ENCODE measurements at places on chromosomes 12 and 14.

DNA sequence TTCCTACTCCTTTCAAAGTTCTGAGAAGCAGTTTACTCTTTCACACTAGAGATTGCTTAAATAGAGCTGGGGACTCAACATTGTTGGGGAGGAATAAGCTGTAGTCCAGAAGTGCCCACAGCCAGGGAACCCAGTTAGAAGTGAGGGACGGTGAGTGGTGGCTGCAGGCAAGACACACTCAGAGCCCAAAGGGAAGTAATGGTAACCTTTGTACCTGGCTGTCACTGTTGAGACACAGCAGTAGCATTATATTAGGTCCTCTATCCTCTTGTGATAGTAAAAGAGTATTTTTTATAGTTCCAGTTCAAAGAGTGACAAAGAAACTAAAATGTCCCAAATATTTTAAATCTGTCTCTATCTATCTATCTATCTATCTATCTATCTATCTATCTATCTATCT, 263.3 kb downstream of the TTC6 start:
- no peak for DNase-seq

GRCh38 chr12:49984476-49985359, 12.0 kb downstream of the AQP6 start:
- DNase-seq, result no peak

GRCh38 chr14:56491299-56492285, 88.0 kb upstream of the TMEM260 start:
- no peak for DNase-seq

- DNase-seq, result peak; percentile 69
Observed at GRCh38 chr14:73424453-73424852, 33.9 kb downstream of the NUMB start.

DNA sequence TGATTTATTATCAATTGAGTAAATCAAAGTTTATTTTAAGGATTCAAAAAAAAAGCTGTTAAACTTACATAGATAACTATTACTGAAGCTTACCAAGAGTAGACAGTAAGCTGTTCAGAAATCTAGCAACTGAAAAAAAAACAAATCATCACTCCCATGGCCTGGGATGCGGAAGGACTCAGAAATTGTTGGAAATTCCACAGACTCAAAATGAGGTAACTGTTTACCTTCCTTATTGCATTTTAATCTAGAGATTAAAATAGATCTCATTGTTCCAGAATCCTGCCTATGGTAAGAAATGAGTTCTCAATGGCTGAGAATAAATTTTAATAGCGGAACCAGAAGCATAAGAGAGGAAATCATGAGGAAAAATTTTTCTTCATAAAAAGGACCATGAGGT, 87.2 kb downstream of the PPM1H start:
- no peak for DNase-seq

GRCh38 chr12:45234139-45234865, 18.4 kb downstream of the ANO6 start:
- peak; percentile 36 for DNase-seq

DNA sequence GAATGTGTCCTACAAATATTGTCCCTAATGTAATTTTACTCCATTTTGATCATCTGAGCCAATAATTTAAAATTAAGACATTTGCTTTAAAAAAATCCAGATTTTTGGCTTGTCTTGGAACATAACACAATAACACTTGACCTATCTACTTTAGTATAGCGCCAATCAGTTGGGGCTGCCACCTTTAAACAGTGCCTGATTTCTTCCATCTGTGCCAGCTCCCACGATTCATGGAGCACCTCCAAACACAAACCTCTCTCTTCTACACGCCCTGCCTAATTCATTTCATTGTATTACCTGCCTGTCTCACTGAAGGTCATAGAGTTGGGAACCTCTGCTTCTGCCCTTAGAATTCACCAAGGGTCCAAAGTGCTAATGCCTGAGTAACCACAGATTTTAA, 352.4 kb downstream of the TMEM132D start:
- no peak for DNase-seq

- no peak for DNase-seq
Observed at GRCh38 chr14:79831195-79831892, 380.0 kb downstream of the DIO2 start.

DNA sequence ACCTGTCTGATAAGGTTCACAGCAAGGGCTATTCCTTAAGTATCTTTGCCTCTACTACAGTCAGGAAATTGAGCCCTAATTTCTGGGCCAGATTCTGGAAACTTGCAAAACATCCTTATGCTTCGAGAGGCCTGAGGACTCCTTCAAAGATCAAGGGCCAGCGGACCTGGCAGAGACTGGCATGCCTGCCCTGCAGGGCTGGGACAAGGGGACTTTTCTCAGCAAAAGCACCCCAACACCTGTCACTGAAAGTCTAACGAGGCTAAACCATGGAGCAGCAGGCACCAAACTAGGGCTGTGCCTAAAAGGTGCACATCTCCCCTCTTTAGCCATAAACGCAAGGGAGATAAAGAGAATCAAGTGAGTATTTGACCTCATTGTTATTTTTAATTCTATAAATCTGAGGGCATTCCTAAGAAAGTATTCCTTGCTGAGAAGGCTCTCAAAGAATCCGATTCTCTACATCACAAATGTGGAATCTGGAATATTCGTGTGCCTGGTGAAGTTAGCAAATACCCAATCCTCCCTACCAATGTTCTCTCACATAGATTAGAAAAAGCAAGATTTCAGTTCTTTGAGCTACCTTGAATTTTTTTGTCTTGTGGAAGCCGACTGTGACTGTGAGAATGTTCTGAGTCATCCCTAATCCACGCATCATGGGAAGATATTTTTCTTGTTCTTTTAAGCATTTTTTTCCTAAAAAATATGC, 328.2 kb upstream of the NOVA1 start:
- no peak for DNase-seq

- DNase-seq, result no peak
Observed at GRCh38 chr12:71216725-71217579, 59.2 kb upstream of the TSPAN8 start.

- no peak for DNase-seq
Observed at GRCh38 chr12:115134298-115134697, 450.3 kb upstream of the TBX3 start.

All from bone marrow (tissue), 2 donors.